ENCODE measurements at places on chromosomes 2 and 18.

DNA sequence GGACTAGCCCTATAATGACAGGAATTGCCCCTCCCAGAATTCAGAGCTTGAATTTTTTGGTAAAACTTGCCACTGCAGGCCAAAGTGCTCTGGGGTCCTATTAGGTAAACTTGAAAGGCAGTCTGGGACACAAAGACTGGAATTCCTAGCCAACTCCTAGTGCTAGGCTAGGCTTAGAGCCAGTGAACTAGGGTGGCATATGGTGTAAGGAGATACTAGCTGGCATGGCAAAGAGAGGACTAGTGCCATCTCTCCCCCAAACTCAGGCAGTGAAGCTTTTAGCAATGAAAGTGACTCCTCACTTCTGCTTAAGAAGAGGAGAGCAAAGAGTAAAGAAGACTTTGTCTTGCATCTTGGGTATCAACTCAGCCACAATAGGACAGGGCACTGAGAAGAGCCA, 410.5 kb upstream of the CNTNAP5 start:
- no peak for DNase-seq

DNA sequence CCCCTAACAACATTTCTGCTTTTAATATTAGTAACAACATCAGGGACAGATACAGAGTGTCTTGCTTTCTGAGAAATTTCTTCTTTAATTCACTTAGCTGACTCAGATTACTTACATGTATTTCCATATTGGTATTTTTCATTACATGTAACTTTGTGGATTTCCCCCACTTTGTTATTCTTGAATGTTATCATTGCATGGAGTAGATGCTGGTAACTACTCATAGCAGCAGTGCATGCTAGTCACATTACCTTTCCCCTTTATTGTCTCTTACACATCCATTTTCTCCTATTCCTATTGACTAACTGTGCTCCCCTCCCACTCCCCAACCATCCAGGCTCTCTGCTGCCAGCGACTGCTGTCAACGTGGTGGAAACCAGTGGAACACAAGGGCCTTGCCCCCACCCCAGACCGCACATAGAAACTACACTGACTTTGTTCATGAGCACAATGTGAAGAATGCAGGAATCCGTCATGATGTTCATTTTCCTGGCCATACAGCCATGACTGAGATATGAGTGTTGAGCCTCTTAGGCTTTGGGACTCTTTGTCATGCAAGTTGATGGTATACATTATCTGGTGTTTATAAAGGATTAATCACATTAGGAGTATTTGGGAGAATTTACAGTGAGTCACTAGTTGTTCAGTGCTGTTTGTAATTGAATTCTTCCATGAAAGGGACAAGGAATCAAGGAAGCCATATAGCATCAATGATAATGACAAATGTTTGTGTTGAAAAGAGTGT, 91.0 kb downstream of the EPB41L5 start:
- DNase-seq = no peak

DNA sequence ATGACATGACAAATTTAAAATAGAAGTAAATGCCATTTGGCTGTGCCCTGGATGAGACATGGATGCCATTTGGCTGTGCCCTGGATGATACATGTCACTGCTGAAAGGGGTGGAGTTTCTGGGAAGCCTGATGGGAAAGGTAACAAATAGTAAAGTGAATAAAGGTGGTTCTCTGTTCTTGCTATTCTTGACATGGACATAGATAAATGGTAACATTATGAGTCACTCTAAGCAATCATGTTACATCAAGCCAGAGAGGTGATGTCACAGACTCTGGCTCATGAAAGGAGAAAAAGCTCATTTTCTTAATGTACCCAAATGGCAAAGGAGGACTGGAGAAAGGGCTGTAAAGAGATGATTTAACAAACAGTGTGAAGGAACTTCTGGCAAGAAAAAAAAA, 86.4 kb downstream of the EML6 start:
- no peak for DNase-seq

DNA sequence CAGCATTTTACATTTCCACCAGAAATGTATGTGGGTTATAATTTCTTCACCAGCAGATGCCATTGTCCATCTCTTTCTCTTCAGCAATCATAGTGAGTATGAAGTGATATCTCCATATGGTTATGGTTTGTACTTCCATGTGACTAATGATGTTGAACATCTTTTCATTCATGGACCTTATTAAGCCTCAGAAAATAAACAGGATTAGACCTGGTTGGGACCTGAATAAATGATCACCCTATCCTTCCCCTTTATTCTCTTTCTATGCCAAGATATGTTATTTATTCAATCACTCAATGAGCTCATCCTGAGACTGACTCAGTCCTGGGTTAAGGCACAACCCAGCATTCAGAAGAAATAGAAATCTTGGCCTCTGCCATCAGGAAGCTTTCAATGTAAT, 86.6 kb downstream of the ANTXR1 start:
- DNase-seq = no peak

- no peak for DNase-seq
These were observed 37.7 kb upstream of the MAT2A start for GRCh38 chr2:85501248-85501647.

DNA sequence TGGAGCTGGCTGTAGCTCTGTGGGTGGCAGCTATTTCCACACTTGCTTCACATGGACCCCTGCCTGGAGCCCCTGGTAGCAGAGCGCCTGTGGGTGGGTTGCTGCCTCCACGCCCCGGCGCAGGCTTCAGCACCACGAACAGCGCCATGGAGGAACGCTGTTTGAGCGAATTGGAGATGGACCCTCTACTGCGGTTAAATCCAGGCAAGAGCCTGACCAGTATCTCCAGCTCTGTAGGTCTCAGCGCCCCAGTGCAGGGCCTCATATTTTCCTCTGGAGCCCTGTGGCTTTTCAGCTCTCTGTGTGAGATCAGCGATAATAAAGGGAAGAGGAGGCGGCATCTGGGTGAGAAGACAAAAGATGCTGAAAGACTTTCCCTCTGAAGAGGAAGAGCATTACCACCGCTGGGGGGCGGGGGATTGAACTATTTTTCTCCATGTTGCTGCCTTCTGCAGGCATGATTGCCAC, 12.0 kb downstream of the ONECUT2 start:
- DNase-seq = no peak

DNA sequence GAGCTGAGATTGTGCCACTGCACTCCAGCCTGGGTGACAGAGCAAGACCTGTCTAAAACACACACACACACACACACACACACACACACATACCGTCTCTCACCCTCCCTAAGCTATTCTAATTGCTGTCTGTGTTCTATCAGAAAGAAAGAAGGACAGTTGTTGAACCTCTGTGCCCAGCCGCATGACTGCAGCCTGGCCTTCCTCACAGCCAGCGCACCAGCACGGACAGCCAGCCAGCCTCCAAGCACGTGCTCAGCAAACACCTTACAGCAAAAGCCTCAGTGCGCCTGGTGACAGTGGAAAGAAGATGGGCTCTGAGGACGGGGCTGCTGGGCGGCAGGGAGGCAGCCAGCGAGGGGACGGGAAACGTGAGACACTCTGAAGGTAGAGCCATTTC, 58.0 kb downstream of the ZNF516 start:
- DNase-seq = no peak

- DNase-seq = no peak
These were observed 43.7 kb downstream of the MYO7B start for GRCh38 chr2:127579231-127579630.

- DNase-seq = no peak
These were observed 91.3 kb downstream of the ACVR1 start for GRCh38 chr2:157784823-157785175.

GRCh38 chr2:33723329-33723728, 124.2 kb upstream of the FAM98A start:
- no peak for DNase-seq

DNA sequence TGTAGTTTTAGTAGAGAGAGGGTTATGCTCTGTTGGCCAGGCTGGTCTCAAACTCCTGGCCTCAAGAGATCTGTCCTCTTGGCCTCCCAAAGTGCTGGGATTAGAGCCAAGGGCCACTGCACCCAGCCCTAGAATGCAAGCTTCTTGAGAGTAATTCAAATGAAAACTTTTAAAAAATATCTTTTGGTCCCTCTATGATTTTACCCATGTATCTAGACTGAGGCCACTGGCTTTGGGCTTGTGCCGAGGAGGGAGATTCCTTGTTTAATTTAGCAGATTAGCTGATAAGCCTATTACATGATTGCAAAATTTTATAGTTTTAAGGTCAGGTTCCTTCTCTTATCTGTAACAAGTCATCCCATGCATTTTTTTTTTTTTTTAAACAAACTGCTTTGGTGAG, 59.5 kb upstream of the CCDC195 start:
- no peak for DNase-seq

DNA sequence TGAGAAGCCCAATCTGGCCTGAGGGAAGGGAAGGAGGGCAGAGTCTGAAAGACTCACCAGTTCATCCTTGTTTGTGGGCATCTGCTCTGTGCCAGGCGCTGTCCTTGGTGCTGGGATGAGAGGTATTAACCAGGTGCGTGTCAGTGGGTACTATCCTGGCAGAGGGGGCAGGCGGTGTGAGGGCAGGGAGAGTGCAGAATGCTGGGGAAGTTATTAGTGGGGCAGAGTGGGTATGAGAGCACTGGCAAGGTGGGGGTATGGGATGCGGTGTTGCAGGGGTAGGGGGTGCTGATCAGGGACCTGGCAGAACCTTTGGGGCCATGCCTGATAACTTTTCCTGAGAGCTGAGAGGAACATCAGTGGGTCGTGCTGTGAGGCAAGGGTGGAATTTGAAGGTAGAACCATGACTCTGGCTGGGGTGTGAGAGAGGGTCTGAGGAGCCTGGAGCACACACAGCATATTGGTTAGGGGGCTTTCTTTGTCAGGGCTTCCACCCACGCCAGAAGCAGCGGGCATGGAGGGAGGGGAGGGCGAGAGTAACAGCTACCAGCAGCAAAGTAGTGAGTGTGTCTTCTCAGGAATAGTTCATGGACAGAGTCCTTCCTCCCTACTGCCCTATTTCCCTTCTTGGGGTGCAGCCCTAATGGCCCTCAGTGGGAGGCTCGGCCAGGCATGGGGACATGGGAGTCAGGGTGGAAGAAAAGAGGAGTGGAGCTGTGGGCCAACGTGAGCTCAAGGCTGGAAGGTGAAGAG, 290.7 kb downstream of the CYP26B1 start:
- DNase-seq = no peak

DNA sequence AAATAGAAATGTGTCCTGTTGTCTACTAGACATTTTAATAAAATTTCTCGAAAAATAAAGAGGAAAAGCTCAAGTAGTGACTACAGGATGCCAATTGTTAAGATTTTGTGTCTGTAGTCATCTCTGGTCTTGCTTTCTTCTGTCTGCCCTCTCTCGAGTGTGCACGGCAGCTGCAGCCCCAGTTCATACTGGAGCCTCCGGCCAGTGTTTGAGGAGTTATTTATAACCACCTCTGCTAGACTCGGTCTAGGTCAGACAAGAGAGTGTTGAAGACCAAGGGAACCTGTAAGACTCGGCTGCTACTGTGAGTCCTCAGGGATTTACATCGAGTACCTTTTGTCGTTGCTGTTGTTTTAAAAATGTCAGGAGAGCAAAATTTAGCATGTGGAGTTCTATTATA, 810.1 kb upstream of the POU3F3 start:
- no peak for DNase-seq

GRCh38 chr2:239775623-239776435, 249.3 kb downstream of the NDUFA10 start:
- no peak for DNase-seq

GRCh38 chr2:38113981-38114708, 38.2 kb upstream of the CYP1B1 start:
- no peak for DNase-seq

- DNase-seq = no peak
These were observed 46.3 kb downstream of the MYO1B start for GRCh38 chr2:191291471-191291870.

GRCh38 chr18:79199691-79200374, 130.6 kb downstream of the ATP9B start:
- DNase-seq = no peak

GRCh38 chr2:106184857-106185256, 9.2 kb downstream of the UXS1 start:
- DNase-seq = no peak

DNA sequence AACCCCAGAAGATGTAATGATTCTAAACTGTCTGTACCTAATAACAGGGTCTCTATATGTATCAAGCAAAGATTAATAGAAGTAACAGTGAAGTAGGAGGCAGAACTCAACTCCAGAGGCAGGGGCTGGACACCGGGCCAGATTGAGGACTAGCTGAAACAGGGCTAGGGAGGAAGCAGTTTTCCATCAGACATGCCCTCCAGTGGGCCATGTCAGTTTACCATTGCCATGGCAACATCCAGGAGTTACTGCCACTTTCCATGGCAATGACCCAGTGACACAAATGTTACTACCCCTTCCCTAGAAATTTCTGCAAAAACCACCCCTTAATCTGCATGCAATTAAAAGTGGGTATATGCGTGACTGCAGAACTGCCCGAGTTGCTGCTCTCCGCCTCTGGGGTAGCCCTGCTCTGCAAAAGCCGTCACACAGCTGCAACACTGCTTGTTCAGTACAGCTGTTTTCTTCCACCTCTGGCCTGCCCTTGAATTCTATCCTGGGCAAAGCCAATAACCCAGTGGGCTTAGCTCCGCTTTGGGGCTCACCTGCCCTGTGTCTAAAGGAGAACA, 58.7 kb downstream of the TMEM18 start:
- DNase-seq = no peak

DNA sequence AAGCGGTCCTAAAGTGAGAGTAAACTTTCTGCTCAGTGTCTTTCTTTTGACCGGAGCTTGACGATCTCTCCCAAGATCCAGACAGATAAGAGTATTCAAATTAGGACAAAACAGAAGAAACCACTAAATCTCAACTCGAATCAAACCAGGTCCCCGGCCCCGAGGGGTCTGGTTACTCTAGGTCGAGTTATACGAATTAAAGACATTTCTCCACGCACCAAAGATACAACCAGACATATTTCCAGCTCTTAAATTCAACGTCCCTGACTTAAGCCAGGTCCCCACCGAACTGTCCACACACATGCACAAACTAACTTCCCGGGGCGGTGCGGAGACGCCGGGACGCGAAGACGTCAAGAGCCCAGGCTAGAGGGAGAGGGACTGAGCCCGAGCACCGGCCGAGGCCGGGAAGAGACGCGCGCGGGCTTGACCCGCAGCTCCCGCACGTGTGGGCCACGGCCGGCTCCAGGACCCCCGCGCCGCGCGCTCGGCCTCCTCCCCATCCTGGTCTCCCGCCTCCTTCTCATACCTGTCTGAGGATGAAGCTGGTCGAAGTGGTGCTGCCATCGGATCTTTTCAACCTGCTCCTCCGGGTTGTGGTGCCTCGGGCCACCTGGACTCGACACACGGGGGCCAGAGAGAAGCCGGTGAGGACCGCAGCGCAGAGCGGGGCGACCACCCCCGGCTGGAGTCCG, 896 bp downstream of the CACNB4 start:
- no peak for DNase-seq
